ENCODE measurements at places on chromosomes 3 and 15.

DNA sequence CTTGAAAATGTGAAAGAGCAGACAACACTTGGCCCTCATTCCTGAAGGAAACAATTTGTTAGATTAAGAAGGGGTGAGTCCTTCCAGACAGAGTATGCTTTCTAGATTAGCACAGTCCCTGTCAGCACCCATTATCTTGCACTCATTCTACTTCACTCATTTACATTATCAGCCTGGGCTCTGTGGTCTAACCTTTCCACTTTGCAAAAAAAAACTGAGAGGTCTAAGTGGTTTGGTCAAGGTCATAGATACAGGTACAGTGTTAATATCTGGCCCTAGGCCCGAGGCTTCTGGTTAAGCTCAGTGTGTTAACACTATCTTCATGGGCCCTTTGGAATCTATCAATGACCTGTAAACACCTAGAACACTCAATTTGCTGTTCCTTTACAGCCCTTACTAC is 123.4 kb upstream of the LRRN1 start:
- no peak for DNase-seq

- no peak for DNase-seq
Measured at GRCh38 chr15:26872206-26872605, 5.3 kb downstream of the GABRA5 start.

- no peak for DNase-seq
Measured at GRCh38 chr3:118573912-118574311, 460.7 kb downstream of the IGSF11 start.

DNA sequence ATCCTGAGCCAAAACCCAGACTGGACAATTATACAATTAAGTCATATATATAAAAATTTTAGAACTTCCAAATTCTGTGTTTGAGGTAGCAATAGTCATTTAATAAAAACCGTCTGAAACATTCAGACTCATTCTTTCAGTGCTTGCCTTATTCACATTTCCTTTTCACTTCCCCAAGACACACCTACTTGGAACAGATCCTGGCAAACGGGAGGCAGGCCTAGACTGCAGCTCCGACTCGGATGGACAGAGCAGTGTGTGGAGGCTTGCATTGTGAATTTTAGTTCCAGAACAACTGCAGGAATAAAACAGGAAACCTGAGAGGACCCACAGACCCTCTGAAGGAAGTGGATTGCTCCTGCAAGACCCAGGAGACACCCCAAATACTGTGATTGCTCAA is 341.4 kb downstream of the CNTN3 start:
- DNase-seq = peak; percentile 19

DNA sequence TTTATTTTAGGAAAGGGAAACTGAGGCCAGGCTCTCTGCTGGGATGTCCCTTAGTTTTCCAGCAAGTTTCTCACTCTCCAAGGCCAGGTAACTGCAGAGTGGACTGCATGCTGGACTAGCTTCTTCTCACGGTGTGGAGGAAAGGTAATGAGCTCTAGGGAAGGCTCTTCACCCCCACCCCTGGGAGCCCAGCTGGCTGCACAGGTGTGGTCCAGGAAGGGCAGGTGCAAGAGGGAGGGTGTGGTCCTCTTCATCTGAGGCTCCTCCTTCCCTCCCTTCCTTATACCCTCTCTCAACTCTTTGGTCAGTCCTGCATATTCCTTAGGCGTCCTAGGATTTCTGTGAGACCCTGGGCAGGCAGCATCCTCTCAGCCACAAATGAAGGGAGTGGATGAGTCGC is 33.9 kb downstream of the RNU5B-1 start:
- no peak for DNase-seq

DNA sequence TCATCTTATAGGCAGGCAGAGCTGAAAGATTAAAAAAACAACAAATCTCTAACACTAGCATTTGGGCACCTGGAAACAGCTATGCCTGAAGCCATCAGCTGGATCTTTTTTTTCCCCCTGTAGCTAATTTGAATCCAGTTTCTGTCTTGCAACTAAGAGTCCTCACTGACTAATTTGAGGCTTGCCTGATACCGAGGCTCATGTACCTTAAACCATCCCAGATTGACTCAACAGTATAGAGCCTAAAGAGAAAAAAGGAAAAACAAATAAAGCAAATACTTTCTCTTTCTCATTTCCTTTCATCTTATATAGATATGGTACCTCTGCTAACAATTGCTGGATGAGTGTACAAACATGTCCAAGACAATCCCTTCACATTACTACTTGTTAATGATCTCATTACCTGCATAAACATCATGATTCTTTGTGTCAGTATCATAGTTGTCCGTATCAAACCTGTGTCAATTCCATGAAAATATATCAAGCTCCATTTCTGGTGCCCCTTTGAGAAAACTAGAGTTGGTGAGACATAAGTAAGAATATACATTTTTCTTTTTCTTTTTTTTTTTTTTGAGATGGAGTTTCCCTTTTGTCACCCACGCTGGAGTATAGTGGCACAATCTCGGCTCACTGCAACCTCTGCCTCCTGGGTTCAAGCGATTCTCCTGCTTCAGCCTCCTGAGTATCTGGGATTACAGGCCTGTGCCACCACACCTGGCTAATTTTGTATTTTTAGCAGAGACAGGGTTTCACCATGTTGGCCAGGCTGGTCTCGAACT is 43.1 kb downstream of the BHLHE40 start:
- peak; percentile 90 for DNase-seq

DNA sequence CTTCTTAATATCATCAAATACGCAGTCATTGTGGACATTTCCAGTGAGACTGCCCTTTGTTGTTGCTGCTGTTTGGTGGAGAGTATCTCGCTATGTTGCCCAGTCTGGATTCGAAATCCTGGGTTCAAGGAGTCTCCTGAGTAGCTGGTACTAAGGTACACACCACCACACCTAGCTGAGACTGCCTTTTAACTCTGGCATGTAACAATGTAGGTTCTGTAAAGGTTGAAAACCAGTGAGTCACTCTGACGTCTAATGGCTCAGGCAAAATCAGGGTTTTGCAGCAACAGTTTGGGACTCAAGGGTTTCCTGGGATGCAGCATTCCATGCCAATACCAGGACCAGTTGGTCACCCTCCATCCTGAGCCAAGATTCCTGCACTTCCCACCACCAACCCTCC is 52.2 kb downstream of the AQP9 start:
- peak; percentile 81 for DNase-seq

GRCh38 chr15:67307156-67307555 is 52.6 kb downstream of the IQCH start:
- peak; percentile 16 for DNase-seq

- peak; percentile 99 for DNase-seq
Measured at GRCh38 chr3:120170223-120170622, 76.0 kb upstream of the GSK3B start.

DNA sequence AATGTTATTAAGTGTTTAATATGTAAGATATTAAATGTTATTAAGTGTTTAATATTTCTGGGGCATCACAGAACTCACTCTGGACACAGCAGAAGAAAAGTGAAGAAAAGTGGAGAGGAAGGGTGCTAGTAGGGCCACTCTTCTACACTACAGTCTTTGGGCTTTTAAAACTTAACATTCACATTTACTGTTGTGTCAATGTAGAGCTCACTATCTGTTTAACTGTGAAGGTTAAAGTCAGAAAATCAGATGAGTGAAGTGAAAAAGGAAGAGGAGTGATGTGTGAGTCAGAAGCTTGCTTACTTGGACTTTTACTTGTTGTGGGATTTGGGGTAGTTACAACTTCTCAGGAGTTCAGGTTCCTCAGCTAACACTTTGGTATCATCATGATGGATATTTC is 145.3 kb upstream of the DNAJC19 start:
- no peak for DNase-seq
